ENCODE measurements at places on chromosomes 12 and 14.
A peak's percentile ranks its signal among the peaks of the same experiment; 100 is the strongest.

DNA sequence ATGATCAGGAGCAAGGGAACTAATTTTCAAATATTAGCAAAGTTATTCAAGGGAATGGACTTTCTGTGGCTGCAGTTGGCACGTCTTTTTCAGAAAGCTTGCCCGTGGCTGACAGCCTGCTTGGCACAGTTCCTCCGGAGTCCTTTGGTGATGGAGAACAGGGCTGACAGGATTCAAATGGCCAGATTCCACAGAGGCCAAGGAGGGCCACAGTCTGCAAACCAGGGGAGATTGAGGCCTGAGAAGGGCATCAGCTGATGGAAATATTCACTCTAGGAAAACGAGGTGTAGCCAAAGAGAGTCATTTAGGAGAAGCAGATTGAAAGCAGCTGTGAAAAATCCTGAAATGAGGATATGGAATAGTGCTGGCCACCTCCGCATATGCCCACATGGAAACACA lies 178.3 kb downstream of the EMP1 start:
- no peak for DNase-seq

- DNase-seq: no peak
Observed at GRCh38 chr12:86634456-86635410, 378.5 kb upstream of the MGAT4C start.

DNA sequence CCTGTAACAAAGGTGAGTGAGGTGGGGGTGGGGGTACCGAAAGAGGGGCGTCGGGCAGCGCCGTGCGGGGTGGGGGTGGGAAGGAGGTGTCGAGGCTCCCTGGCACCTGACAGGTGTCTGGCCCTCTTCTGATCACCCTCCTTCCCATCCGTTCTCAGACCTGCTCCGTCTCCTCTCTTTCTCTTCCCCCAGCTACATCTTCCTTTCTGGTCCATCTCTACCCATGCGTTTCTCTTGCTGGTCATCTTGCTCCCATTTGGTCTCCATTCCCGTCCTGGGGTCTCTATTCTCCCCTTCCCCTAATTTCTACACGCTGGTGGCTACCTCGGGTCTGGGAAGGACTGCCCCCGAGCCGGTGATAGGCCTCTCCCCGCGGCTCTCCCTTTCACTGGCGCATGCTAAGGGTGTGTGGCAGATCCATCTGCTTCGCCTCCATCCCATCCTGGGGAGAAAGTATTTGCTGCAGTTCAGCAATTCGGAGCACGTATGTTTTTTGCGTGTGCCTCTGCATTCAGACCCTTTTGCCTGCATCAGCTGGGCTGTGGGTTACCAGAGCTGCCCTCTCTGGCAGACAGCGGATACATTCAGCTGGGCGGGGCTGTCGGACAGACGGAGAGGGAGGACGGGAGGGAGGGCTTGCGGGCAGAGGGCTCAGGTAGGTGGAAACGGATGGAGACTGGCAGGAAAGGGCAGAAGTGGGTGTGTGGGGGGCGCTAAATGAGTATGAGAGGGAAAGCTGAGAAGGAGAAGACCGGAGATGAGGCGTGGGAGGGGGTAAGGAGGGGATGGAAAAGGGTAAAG lies 730 bp downstream of the CLSTN3 start:
- DNase-seq: no peak

DNA sequence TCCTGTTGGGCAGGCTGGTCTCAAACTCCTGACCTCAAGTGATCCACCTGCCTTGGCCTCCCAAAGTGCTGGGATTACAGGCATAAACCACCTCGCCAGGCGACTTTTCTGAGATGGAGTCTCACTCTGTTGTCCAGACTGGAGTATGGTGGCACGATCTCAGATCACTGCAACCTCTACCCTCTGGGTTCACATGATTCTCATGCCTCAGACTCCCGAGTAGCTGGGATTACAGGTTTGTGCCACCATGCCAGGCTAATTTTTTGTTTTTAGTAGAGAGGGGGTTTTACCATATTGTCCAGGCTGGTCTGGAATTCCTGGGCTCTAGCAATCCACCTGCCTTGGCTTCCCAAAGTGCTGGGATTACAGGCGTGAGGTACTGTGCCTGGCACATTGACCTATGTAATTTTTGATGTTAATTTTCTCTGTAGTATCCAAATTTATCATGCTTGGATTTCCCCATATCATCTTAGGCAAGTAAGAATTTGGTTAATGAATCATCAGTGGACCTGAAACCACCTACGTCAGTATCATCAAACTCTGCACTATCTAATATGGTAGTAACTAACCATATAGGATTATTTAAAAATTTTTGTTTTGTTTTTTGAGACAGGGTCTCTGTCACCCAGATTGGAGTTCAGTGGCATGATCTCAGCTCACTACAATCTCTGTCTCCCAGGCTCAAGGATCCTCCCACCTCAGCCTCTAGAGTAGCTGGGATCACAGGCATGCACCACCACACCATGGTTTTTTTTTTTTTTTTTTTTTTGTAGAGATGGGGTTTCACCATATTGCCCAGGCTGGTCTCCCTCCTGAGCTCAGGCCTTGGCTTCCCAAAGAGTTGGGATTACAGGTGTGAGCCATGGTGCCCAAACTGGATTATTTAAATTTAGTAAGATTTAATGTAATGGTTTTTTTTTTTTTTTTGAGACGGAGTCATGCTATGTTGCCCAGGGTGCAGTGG lies 11.9 kb upstream of the ATP5F1B start:
- no peak for DNase-seq

DNA sequence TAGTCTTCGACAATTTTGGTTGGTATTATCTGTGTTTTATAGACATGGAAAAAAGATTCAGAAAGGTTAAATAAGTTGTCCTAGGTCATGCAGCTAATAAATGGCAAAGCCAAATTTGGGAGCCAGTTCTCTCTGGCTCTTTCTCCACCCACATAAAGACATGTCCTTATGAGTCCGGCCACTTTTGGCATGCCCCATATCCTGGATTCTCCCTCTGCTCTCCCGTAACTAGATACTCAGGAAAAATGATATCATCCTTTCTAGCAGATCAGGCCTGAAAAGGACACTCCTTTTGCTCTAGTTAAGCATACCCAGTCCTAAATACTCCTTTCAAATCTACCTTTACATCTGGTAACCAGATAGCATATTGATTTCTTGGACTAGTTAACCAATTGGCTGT lies 64.4 kb downstream of the TTLL5 start:
- no peak for DNase-seq

DNA sequence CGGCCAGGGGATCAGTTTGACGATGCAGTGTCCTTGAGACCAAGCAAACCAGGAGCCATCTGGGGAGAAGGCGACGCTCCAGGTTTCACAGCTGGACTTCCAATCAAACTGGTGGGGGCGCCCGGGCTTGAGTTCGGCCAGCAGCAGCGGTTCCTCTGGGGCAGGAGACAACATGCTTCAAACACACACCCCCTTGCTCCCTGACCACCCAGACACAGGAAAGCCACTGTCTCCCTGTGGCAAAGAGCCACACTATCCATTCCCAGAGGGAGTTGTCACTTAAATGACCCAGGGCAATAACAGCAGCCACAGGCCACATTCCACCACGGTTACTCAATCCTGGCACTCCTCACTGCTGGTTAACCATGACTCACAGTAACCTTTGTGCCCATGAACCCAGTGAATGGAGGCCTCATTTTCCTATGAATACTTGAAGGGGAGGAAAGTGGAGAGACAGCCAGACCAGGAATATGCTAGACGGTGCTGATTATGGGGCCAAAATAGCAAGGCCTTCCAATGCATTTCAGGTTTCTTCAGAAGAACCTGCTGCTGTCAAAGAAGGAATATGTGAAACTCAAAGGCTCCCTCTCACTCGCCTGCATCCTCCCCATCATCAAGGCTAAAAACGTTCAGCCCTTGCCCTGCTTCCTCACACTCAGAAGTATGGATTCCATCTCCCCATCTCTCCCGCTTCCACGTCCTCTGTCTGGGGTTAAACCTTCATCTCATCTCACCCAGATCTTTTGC lies 8.5 kb downstream of the WSB2 start:
- DNase-seq: no peak

GRCh38 chr12:124713041-124713435 lies 145.6 kb upstream of the NCOR2 start:
- no peak for DNase-seq

GRCh38 chr12:26823390-26823789 lies 9.6 kb downstream of the ITPR2 start:
- no peak for DNase-seq

GRCh38 chr12:118102609-118103008 lies 1.2 kb downstream of the VSIG10 start:
- DNase-seq: no peak

DNA sequence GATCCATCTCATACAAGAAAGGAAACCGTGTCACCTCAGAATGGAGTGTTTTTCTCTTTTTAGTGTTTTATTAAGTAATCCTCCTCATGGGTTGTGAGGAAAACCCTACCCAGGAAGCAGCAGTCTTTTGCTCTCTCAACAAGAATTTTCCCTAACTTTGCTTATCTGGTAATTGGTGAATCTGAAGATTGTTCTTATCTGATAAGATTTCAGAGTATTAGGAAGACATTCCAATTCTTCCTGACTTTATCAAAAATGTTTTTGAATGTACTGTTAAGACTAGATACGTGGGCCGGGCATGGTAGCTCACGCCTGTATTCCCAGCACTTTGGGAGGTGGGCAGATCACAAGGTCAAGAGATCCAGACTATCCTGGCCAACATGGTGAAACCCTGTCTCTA lies 86.0 kb downstream of the PHLDA1 start:
- no peak for DNase-seq

GRCh38 chr12:46998811-46999368 lies 80.5 kb upstream of the PCED1B start:
- DNase-seq: no peak

DNA sequence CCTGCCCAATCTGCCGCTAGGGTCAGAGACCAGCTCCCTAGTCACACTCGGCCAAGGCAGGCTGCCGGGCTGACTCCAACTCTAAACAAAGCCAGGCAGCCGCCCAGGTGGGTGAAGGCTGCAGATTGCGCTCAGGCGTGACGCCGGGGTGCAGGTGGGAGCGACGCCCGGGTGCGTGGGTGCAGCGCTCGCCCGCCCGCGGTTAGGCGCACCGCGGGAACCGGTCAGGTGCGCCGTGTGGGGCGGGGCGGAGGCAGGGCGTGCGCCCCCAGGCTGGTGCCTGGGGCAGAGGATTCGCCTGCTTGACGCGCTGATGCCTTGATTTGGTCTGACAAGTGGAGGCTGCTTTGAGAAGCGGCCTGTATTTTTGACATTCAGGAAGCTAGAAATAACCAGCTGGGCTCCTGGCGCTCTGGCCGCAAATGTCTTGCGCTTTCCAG lies 126.7 kb upstream of the HIF1A start:
- no peak for DNase-seq

DNA sequence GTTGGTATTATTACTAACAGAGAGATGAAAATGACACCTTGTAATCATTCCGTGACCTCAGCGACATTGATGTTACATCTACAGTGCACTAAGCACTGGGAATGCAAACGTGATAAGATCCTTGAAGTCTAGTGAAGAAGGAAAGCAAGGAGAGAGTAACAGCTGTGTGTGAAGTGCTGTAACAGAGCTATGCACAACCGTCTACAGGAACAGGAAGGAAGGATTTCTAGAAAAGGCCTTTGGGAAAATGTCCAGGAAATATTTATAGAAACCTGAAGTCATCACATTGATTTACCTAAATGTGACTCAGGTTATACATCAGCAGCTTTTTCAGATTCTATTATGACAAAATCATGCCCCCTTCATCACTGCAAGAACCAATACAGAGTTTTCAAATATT lies 304.2 kb upstream of the AMIGO2 start:
- DNase-seq: no peak

GRCh38 chr12:120144215-120144614 lies 27.7 kb upstream of the RAB35 start:
- no peak for DNase-seq

- DNase-seq: no peak
Observed at GRCh38 chr14:73237219-73237785, at the start of gene PAPLN. Gene PAPLN (plus strand): TSS chr14:73237506. CDS start chr14:73239779, 2,273 bp downstream.

DNA sequence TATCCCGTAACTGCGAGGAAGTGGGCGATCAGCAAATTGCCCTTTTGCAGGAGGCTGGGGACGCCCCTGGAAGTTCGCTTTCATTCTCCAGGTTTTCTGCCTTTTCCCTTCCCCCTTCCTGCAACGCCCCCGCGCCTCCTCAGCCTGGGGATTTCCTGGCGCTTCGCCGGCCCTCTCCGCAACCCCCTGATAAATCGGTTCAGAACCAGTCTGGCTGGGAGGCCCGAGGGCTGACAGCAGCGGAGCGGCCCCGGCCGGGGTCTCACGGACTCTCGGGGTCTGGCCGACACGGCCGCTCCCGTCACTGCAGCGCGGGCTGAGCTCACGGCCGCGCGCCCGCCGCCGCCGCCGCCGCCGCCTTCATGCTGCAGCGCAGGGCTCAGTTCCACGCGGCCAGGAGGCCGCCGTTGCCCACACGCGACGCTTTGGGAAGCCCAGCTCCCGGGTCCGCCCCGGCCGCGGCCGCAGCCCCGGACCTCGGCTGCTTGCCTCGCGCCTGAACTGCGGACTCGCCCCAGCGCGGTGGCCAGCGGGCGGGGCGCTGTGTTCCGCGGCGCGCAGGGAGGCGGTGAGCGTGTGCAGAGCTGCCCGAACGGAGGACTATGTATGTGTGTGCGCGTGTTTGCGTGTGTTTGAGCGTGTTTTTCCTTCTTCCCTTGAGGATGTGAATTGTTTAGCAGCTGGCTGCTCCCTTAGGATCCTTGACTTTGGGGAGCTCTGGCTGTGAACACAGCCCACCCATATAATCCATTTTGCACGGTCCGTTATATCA lies at the start of gene LRFN5:
TSS of gene LRFN5 (plus strand) at position 345 of the 772 bp plus-strand sequence.
- DNase-seq: peak; percentile 44

- no peak for DNase-seq
Observed at GRCh38 chr14:88003425-88003824, 1.5 kb upstream of the GPR65 start.

- DNase-seq: no peak
Observed at GRCh38 chr12:40614923-40615322, 77.3 kb upstream of the CNTN1 start.

DNA sequence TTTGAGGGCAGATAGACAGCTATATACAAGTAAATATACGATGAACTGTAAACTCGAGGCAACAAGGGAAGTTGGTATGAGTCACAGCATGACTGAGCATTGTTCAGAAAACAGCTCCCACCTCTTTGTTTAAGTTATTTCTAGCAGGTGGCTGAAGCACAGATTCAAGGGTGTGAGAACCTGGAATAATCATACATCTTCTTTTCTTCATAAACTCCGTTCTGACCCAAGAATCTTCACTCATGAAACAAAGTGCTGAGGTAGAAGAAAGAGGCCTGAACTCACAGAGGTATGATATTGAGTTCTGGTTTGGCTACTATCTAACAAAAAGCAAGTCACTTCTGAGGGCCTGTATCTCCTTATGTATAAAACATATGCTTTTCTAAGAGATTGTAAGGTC lies 364.1 kb upstream of the KITLG start:
- no peak for DNase-seq

- no peak for DNase-seq
Observed at GRCh38 chr12:47832263-47832933, 12.7 kb upstream of the HDAC7 start.

GRCh38 chr12:96500693-96501092 lies 11.3 kb downstream of the CFAP54 start:
- DNase-seq: no peak

- no peak for DNase-seq
Observed at GRCh38 chr14:54135804-54136280, 179.2 kb upstream of the BMP4 start.
